ENCODE measurements at places on chromosomes 6 and 20.
A peak's percentile ranks its signal among the peaks of the same experiment; 100 is the strongest.

DNA sequence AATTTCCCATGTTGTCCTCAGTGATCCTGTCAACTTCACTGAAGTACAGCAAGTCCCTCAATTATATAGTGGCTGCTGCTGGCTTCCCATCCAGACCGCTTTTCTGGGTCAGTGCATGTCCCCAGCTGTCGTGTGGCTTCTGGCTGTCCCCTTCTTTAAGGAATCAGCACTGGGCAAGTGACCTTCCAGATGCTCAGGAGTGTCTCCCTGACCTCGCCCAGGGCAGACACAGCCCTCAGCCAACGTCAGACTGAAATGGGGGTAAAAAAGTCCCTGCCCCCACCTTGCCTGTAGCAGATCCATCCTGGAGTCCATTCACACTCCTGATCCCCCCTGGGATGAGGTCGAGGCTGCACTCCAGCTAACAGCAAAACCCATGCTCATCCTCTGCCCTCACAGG is 23.7 kb downstream of the OVOL2 start:
- DNase-seq: no peak

- DNase-seq: peak; percentile 50
These were observed 14.2 kb upstream of the NPBWR2 start for GRCh38 chr20:64121586-64121985.

DNA sequence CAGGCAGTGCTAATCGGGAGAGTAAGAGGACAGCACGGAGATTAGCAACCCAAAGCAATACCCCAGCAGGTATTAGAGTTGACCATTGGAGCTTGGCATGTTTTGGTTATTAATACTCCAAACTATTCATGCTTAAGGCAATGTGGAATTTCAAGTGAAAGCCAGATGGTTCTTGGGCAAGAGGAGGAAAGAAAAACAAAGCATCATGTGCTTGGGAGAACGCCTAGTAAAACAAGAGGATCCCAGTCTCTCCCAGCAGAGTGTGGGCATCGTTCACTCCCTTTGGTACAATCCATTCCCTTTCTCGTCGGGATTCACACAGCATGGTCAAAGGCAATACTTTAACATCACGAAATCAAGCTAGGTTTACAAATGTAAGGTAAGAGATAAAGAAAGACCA is 349.8 kb downstream of the PRKN start:
- no peak for DNase-seq

DNA sequence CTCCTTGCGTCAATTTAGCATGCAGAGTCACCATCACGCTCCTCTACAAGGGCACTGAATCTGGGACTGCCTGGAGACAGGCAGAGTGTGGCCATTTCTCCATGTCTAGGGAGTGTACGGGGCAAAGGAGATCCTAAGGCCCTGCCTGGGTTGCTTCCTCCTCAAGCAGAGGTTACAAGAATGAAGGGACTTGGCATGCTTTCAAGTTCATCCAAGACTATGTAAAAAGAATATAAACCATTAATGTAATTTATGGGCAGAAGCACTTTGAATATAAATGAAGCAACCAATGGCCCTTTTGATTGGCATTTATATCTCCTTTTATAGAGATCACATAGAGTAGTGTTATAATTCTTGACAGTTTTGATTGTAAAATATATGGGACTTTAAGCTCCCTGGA is 137.5 kb downstream of the BTBD3 start:
- DNase-seq: no peak

GRCh38 chr20:438571-439469 is 23.5 kb downstream of the TBC1D20 start:
- DNase-seq: peak; percentile 88

- DNase-seq: no peak
These were observed 225.0 kb upstream of the AGPAT4 start for GRCh38 chr6:161498881-161499280.

DNA sequence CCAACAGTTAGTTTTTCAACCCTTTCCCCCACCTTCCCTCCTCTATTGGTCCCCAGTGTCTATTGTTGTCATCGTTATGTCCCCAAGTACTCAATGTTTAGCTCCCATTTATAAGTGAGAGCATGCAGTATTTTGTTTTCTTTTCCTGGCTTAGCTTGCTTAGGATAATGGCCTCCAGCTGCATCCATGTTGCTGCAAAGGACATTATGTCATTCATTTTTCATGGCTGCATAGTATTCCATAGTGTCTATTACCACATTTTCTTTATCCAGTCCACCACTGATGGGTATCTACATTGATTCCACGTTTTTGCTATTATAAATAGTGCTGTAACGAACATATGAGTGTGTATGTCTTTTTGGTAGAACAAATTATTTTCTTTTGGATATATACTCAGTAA is 55.3 kb upstream of the HIVEP1 start:
- DNase-seq: no peak

- DNase-seq: no peak
These were observed 29.8 kb downstream of the DNAAF9 start for GRCh38 chr20:3377644-3378043.

GRCh38 chr6:79440598-79440997 is 96.6 kb downstream of the LCA5 start:
- DNase-seq: no peak

DNA sequence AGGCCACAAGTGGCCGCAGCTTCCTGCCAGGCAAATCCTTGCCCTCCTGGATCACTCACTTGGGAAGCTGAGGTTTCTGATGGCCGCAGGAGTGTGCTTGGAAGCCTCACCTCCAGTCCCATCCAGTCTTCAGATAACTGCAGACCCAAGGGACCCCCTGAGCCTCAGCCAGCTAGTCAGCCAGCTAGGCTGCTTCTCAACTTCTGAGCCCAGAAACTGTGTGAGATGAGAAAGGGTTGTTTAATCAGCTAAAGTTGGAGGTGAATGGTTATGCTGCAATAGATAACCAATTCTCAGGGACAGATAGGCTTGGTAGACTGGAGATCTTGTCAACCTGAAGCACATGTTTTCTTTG is 96.9 kb downstream of the THBS2 start:
- DNase-seq: no peak

- peak; percentile 46 for DNase-seq
These were observed 601.2 kb upstream of the ARID1B start for GRCh38 chr6:156175971-156176421.

DNA sequence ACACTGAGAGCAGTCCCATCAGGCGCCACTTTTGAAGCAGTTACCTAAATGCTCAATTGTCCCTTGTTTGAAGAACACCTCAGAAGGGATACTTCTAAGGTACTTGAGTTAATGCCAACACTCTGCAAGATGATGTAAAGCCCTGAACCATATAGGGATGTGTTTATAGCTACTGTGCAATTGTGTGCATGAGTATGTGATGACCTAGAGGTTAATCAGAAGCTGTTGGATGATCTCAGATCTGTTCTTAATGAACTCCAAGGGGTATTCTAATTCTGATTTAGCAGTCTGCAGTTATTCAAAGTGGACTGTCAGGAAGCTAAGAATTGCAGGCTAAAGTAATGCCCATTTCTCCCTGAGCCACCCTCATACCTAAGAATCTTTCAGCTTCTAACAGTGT is 158.3 kb downstream of the TMEM242 start:
- DNase-seq: no peak

GRCh38 chr6:80488190-80488589 is 381.7 kb downstream of the BCKDHB start:
- DNase-seq: no peak

- DNase-seq: no peak
These were observed 118.8 kb upstream of the PTCHD4 start for GRCh38 chr6:48229841-48230240.

GRCh38 chr6:106167096-106167814 is 81.1 kb downstream of the PRDM1 start:
- no peak for DNase-seq

GRCh38 chr6:42704937-42705374 is 17.4 kb downstream of the PRPH2 start:
- DNase-seq: no peak

- DNase-seq: no peak
These were observed 1261.9 kb upstream of the CITED2 start for GRCh38 chr6:140636271-140636907.

GRCh38 chr6:71478834-71479541 is 190.4 kb downstream of the OGFRL1 start:
- DNase-seq: peak; percentile 13

DNA sequence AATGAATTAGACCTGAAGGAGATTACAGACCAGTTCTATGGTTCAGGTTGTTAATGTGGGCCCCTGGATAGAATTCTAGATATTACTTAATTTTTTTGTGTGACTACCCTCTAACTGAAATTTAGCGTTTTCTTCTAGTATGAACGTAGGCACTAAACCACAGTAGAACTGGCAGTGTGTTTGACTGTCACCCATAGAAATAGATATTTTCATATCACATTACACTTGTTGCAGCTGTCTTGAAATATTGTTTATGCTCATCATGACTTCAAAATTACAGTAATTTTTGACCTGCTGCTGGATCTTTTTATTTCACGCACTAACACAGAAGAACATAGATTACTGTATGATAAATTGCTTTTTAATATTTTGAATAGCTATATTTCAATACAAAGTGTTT is 31.6 kb downstream of the E2F3 start:
- DNase-seq: no peak

- DNase-seq: no peak
These were observed 82.2 kb downstream of the PRDM1 start for GRCh38 chr6:106168097-106168888.

DNA sequence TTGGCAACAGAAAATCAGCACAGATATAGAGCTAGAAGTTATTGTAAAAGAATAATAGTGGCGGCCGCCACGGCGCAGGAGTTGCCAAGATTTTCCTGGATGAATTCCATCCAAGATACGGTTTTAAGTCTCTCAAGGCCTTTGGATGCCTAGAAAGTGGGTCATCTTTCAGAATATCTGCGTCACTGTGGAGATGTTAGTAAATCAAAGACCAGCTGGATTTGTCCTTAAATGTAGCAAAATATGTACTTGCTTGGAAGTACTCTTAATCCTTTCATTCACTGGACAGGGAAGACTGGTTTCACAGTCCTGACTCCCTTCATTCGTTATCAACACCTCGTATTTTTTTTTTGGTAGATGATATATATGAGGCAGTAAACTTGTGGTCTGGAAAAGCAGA is 83.0 kb downstream of the SLC22A3 start:
- no peak for DNase-seq

GRCh38 chr6:150635906-150636514 is 36.3 kb downstream of the PLEKHG1 start:
- no peak for DNase-seq

GRCh38 chr20:57498425-57499400 is 26.2 kb downstream of the CTCFL start:
- DNase-seq: peak; percentile 66

GRCh38 chr6:33007831-33008400 is 1.5 kb downstream of the HLA-DOA start:
- no peak for DNase-seq

DNA sequence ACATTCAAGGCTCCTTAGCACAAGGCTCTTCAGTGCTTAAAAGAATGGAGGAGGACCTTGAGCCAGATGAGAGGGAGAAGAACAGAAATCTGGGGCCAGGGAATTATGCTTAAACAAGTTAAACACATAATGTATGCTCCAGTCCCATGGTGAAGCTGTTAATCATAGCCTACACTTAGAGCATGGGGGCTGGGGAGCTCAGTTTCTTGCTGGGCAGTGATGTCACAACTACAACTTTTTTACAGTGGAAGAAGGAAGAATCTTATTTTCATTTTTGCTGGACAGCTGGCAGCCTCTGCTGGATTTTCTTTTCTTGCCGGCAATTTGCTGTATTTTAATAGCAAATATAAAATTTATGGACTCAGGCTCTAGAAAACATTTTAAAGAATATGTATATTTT is 432.5 kb downstream of the CD109 start:
- no peak for DNase-seq

DNA sequence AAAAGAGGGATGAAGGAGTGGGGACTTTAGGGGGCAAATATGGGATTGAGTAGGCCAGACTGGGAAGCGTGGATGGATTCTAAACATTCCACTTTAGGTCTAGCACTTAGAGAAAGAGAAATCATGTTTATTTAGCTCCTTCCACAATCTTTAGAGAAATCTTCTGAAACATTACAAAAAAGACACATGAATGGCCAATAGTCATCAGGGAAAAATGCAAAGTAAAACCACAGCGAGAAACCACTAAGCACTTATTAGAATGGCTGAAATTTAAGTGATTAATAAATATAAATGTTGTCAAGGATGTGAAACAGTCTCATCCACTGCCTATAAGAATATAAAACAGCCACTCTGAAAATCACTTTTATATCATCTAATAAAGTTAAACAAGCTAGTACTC is 46.9 kb downstream of the HLA-A start:
- no peak for DNase-seq

DNA sequence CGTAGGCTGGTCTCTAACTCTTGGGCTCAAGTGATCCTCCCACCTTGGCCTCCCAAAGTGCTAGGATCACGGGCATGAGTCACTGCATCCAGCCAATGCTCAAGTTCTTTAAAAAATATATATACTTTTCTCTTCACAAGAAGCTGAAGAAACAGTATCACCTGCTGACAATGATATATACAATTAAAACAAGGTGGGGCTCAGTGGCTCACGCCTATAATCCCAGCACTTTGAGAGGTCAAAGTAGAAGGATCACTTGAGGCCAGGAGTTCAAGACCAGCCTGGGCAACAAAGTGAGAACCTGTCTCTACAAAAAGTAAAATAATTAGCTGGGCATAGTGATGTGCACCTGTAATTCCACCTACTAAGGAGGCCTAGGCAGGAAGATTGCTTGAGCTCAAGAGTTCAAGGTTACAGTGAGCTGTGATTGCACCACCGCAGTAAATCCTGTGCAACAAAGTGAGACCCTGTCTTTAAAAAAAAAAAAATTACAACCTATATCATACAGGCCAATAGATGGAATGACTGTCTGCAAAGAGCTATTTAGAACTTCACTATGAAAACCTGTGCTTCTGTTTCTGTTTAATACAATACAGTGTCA is 36.4 kb downstream of the MBOAT1 start:
- DNase-seq: no peak

- no peak for DNase-seq
These were observed 125.0 kb downstream of the SLC23A2 start for GRCh38 chr20:4876301-4876700.

- no peak for DNase-seq
These were observed at the start of gene CALHM5 for GRCh38 chr6:116511424-116512110. Gene CALHM5 (plus strand): TSS chr6:116511639. CDS start chr6:116511697, 58 bp downstream.

- peak; percentile 87 for DNase-seq
These were observed 182.5 kb downstream of the GMPR start for GRCh38 chr6:16420715-16421461.

- DNase-seq: peak; percentile 57
These were observed 979.7 kb downstream of the TBC1D32 start for GRCh38 chr6:120354452-120355098.

DNA sequence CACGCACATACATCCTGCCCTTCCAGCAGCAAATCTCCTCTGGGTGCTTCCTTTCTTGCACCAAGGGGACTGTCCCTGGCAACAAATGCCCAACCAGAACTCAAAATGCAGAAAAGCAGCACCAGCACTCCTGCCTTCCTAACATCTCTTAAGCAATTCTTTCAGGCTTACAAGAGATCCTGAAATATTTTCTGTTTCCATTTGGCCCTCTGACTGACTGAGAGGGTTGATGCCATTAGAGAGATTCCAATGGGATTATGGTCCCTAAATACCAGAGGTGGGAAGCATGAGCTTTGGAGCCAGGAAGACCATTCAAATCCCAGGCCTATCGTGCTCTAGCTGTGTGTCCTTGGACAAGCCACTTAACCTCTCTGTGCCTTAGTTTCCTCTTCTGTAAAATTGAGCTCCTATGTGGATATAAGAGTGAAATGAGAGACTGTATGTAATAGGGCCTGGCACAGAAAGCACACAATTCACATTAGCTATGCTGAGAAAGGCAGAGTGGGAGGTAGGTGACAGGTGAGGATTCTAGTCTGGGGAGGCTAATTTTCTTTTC is 56.8 kb downstream of the PRDM1 start:
- no peak for DNase-seq

Measured in activated CD4-positive, alpha-beta T cell treated with anti-CD3 and anti-CD28 coated beads, Interleukin-2, amount 10 ng/mL, durations not matched to agents 24 days and 14 days (primary cell).